Lung (tissue), 17 donors: ENCODE measurements at places on chromosomes 12 and 14. TPM values are rescaled to one million over a fixed set of nuclear protein-coding genes. Genes with fewer than 3 reads are reported as not detected.

Gene SERPINA5
- 0.14 TPM for polyA plus RNA-seq

Gene YY1
- polyA plus RNA-seq, result 27.0 TPM

Gene OR6C2
- not detected for polyA plus RNA-seq

Gene NT5DC3
- 1.7 TPM for polyA plus RNA-seq

Gene ALDH1L2
- 1.1 TPM for polyA plus RNA-seq

- no peak for DNase-seq
- no peak overlapping the region for H3K4me3 ChIP-seq
- H3K4me1 ChIP-seq, result no peaks in the 10 kb centered on the region
- no peak overlapping the region for H3K27ac ChIP-seq
- no peaks in the 10 kb centered on the region for H3K27me3 ChIP-seq
Measured at GRCh38 chr12:28550757-28551704, 360.8 kb downstream of the CCDC91 start.

- H3K36me3 ChIP-seq, result no peaks in the 10 kb centered on the region
- no peak overlapping the region for H3K4me3 ChIP-seq
- no peak overlapping the region for H3K27ac ChIP-seq
- no peak for DNase-seq
- H3K27me3 ChIP-seq, result no peaks in the 10 kb centered on the region
Measured at GRCh38 chr12:6106218-6106617, 18.3 kb downstream of the VWF start.

- no peak for DNase-seq
- no peak overlapping the region for H3K27ac ChIP-seq
- no peaks in the 10 kb centered on the region for H3K4me1 ChIP-seq
- H3K27me3 ChIP-seq, result no peaks in the 10 kb centered on the region
Measured at GRCh38 chr12:65510007-65510406, 231.5 kb downstream of the MSRB3 start.

GRCh38 chr14:66662374-66662773 is 154.4 kb downstream of the GPHN start:
- no peaks in the 10 kb centered on the region for H3K36me3 ChIP-seq
- no peak for DNase-seq
- no peak overlapping the region for H3K27ac ChIP-seq
- no peaks in the 10 kb centered on the region for H3K27me3 ChIP-seq
- no peaks in the 10 kb centered on the region for H3K4me1 ChIP-seq

DNA sequence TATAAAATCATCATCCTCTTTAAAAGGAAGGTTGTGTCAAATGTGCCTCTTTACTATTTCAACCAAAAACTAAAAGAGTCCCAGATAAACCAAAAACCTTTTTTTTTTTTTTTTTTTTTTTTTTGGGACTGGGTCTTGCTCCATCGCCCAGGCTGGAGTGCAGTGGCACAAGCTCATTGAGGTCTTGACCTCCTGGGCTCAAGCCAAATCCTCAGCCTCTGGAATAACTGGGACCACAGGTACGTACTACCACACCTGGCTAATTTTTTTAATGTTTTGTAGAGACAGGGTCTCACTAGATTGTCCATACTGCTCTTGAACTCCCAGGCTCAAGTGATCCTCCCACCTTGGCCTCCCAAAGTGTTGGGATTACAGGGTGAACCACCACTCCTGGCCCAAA is 16.4 kb upstream of the SELPLG start:
- no peak overlapping the region for H3K27ac ChIP-seq
- peaks cover 10% of the 10 kb centered on the region for H3K36me3 ChIP-seq
- no peaks in the 10 kb centered on the region for H3K27me3 ChIP-seq
- no peak overlapping the region for H3K4me3 ChIP-seq
- peaks cover 8% of the 10 kb centered on the region for H3K4me1 ChIP-seq
- no peak for DNase-seq

DNA sequence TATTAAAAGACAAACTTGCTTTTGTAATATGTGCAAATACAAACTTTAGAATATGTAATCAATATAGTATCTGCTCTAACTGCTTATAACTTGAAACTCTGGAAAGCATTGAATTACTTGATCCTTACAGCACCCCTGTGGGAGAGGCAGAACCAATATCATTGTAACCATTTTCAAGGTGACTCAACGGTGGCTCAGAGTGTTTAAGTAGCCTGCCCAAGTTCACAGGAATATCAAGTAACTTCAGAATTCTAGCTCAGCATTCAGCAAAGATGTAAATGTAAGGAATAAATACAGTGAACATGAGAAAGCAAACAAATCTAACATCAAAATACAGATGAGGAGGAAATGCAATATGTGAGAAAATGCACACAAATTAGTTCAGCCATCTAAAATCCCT is 264.6 kb downstream of the NELL2 start:
- H3K27ac ChIP-seq, result no peak overlapping the region
- no peaks in the 10 kb centered on the region for H3K27me3 ChIP-seq
- no peaks in the 10 kb centered on the region for H3K4me1 ChIP-seq
- H3K4me3 ChIP-seq, result no peak overlapping the region
- DNase-seq, result no peak

- no peaks in the 10 kb centered on the region for H3K36me3 ChIP-seq
- H3K27me3 ChIP-seq, result no peaks in the 10 kb centered on the region
- H3K27ac ChIP-seq, result no peak overlapping the region
Measured at GRCh38 chr14:20215196-20215595, 8.3 kb upstream of the OR11H6 start.

GRCh38 chr14:52422650-52423356 is 108.7 kb downstream of the PTGER2 start:
- H3K4me1 ChIP-seq, result no peaks in the 10 kb centered on the region
- H3K36me3 ChIP-seq, result no peaks in the 10 kb centered on the region
- H3K27ac ChIP-seq, result no peak overlapping the region
- no peak for DNase-seq
- H3K27me3 ChIP-seq, result no peaks in the 10 kb centered on the region

- H3K4me1 ChIP-seq, result peaks cover 3% of the 10 kb centered on the region
- no peak overlapping the region for H3K4me3 ChIP-seq
- no peaks in the 10 kb centered on the region for H3K36me3 ChIP-seq
- H3K27me3 ChIP-seq, result no peaks in the 10 kb centered on the region
- no peak overlapping the region for H3K27ac ChIP-seq
Measured at GRCh38 chr12:104387190-104387589, 69.6 kb upstream of the CHST11 start.

DNA sequence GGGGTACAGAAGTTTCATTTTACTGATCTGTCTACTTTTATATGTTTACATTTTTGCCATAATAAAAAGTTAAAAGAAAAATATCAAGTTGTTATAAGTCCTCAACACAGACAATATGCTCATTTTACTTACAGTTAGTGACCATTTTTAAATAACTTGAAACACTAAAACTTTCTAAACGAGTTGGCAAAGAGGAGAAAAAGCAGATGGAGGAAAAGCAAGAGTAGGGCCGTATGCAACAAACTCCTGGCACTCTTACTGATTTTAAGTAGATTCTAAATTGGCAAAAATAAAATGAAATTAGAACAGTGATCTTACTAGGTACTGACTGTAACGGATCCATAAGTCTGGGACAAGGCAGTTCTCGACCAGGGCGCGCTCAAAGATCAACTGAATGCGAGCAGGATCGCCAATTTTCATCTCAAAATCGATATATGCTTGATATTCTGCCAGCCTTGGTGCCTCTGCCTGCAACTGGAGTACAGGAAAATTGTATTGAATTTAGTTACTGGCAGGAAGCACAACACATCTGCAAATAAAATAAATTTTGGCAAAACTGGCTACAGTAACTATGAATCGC is 22.3 kb downstream of the SART3 start:
- H3K4me1 ChIP-seq, result no peaks in the 10 kb centered on the region
- no peaks in the 10 kb centered on the region for H3K27me3 ChIP-seq
- no peak for DNase-seq
- H3K27ac ChIP-seq, result no peak overlapping the region

DNA sequence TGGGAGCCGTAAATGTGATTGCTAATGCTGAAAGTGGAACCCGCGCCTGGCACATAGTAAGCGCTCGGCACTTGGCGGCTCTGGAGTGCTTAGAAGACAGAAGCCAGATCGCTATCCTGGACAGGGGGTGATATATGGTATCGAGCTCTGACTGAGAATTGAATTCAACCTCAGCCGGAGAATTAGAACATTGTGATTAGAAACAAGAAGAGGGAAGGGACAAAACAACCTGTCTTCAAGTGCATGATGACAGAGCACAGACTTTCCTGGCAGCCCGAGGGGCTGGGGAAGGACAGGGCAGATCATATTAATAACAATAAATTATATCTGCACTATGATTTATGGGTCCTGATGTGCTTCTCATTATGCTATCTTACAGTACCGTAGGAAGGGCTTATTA is 66.9 kb upstream of the TBX3 start:
- no peak overlapping the region for H3K27ac ChIP-seq
- no peak for DNase-seq
- H3K4me1 ChIP-seq, result no peaks in the 10 kb centered on the region

- H3K27ac ChIP-seq, result no peak overlapping the region
- H3K36me3 ChIP-seq, result no peaks in the 10 kb centered on the region
- peaks cover 2% of the 10 kb centered on the region for H3K27me3 ChIP-seq
- no peak overlapping the region for H3K4me3 ChIP-seq
Measured at GRCh38 chr14:69543341-69544115, 31.1 kb downstream of the CCDC177 start.

DNA sequence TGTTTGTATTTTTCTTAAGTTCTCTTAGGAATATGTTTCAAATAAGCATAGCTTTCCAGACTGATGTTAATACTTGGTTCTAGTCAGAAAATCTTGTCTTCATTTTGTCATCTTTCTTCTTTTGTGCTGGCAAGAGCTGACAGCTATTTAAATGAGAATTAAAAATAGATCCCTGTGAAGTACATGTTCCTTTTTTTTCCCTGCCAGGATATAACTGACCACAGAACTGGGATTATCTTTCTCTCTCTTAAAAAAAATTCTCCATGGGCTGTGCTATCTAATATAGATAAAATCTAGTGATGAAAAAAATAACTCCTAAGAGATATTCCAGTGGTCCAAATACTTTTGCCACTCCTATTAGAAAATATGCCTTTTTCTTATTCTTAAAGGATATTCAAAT is 163.4 kb downstream of the AKAP6 start:
- no peak for DNase-seq
- H3K27ac ChIP-seq, result no peak overlapping the region
- peaks cover 21% of the 10 kb centered on the region for H3K4me1 ChIP-seq
- no peak overlapping the region for H3K4me3 ChIP-seq

DNA sequence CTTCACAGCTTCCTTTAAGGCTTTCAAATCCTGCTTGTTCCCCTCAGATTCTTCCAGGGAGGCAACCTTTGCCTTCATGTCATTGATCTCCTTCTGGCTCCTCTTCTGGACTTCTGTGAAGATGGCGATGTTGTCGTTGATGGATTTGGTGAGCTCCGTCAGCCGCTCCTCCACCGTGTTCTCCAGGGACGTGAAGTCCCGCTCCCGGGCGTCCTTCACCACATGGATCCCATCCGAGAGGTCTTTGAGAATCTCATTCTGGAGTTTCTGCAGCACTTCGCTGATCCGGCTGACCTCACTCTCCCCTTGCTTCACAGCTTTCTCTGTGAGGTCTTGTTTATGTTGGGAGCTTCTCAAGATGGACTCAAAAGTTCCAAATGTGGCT is 7.9 kb downstream of the CKAP4 start:
- peaks cover 31% of the 10 kb centered on the region for H3K36me3 ChIP-seq
- H3K4me3 ChIP-seq, result no peak overlapping the region
- no peak for DNase-seq
- no peaks in the 10 kb centered on the region for H3K4me1 ChIP-seq

GRCh38 chr12:78759367-78759766 is 105.2 kb upstream of the SYT1 start:
- H3K27ac ChIP-seq, result no peak overlapping the region
- H3K36me3 ChIP-seq, result no peaks in the 10 kb centered on the region
- H3K4me1 ChIP-seq, result no peaks in the 10 kb centered on the region
- peak; percentile 6 for DNase-seq
